ENCODE measurements at places on chromosomes 7 and 10.

DNA sequence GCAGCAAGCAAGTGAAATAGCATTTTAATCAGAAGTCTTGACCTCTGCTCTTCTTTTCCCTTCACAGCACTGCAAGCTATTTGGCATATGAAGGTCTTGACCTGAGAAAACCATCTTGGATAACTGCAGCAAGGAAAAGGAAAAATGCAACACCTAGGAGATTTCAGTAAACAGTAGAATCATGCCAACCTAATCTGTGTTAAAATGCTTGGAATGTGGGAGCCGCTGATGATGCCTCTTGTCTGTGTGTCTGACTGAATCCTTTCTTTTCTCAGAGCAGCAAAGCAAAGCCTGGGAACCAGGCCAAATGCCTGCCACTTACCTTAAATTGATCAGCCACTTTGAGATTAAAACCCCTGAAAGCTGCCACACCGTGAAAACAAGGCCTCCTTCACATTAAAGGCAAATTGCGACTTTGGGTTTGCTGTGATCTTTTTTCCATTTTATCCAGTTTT, 80.4 kb upstream of the CDK6 start:
- no peak for DNase-seq

DNA sequence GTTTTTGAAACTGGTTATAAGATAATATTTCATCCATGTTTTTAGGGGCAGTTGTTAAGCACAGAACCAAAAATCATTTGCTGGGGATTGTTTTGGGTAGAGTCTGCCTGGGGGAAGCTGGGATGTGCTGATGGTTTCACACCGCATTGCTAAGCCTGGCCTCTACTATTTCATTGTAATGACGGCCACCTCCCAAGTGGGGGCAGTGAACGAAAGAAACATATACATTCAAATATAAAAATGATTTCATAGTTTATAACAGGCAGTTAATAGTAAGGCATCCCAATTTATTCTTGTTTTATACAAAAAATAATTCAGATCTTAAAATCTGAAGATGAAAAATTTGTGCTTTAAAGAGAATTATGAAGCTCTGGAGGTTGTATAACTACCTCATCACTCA, 750.8 kb downstream of the REEP3 start:
- DNase-seq, result no peak

- no peak for DNase-seq
Observed at GRCh38 chr10:52446391-52446790, 132.3 kb downstream of the DKK1 start.

DNA sequence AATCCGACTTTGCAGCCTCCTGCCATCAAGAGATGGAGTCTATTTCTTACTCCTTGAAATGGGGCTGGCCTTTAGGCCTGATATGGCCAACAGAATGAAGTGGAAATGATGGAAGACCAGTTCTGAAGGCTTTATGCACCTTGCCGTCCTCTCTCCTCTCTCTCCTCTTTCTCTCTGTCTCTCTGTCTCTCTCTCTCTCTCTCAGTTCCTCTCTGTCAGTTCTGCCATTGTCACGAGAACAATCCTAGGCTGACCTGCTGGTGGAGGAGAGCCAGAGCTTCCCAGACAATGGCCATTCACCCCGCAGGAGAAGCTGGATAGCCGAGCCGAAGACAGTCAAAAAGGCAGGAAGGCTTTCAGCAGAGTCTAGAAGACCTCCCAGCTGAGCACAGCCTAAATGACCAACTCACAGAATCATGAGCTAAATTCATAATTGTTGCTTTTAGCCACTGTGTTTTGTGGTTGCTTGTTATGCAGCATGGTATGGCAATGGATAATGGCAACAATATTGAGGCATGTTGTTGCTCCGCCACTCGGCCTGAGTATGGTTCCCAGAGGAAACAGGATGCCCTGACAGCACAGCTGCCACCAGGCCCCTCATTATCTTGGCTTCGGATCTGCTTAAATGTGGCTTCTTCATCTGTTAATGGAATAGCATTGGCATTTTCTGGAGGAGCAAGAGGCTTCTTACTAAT, 35.5 kb downstream of the FRMPD2 start:
- no peak for DNase-seq

DNA sequence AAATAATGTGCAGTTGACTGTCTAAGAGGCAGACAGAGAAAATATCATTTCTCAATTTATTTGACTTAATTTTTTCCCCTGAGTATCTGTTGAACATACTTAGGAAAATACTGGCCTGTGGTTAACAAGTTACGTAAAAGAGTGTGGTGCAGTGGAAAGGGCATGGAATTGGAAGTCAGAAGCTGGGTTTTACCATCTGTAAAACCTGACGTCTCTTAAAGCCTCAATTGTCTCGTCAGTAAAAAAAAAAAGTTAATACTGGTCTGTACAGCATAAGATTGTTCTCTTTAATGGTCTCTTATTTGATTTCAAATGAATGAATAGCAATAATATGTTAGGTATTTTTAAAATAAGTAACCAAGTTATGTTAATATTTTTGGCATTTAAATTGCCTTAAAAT, 67.8 kb downstream of the PHTF2 start:
- DNase-seq, result no peak

GRCh38 chr7:11298220-11298619, 324.5 kb downstream of the PHF14 start:
- peak; percentile 85 for DNase-seq

GRCh38 chr10:89549510-89549909, 14.1 kb upstream of the SLC16A12 start:
- no peak for DNase-seq

GRCh38 chr10:22505911-22506685, 160.8 kb downstream of the SPAG6 start:
- no peak for DNase-seq

GRCh38 chr10:11573497-11573896, 38.0 kb downstream of the USP6NL start:
- DNase-seq, result no peak

DNA sequence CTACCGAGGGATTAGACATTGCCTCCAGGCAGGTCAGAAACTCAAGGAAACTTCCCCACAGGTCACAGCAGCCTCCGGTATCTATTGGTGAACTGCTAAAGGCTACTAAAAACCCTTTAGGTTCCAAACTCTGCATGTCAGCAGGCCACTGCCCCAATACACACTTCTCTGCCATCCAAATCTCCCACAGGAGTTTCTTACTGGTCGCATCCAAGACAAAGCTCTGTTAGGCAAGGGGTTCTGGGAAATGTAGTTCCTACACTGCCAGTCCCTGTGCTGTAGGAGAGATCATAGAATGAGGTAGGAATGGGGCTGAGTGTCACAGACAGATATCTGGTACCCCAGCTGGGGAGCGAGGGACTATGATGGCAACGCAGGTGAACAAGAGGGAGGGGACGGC, 757.0 kb upstream of the C7orf33 start:
- no peak for DNase-seq

DNA sequence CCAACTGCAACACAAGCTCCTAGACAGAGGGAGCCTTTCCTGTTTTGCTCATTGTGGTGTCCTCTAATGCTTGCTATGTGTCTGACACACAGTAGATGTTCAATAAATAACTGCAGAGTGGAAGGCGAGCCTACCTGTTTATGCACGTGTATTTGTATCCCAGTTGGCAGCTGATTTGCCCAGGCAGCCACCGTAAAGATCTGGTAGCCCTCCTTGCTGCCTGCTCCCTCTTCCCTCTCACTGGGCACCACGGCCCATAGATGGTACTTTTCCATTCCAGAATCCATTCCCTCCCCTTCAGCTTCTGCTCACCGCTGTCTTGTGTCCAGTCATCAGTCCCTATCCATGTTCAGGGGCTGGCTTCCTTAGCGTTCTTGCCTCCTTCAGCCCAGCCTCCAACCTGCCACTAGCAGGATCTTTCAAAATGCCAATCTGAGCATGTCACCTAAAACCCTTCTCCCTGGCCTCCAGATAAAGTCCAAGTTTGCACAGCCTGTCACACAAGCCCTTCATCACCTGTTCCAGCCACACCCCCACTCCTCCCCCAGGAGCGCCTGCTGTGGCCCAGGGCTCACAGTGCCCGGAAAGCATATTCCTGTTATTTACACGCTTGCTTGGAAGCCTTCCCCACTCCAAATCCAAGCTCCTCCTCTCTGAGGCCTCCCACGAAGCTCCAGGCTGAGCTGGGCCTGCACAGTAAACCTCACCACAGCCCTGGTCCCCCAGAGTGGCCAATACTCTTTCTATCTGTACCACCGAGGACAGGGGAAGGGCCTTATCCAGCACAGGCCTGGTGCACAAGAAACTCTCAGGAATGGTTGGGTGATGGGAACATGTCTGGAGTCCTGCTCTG, 21.0 kb downstream of the ZCCHC24 start:
- DNase-seq, result no peak

DNA sequence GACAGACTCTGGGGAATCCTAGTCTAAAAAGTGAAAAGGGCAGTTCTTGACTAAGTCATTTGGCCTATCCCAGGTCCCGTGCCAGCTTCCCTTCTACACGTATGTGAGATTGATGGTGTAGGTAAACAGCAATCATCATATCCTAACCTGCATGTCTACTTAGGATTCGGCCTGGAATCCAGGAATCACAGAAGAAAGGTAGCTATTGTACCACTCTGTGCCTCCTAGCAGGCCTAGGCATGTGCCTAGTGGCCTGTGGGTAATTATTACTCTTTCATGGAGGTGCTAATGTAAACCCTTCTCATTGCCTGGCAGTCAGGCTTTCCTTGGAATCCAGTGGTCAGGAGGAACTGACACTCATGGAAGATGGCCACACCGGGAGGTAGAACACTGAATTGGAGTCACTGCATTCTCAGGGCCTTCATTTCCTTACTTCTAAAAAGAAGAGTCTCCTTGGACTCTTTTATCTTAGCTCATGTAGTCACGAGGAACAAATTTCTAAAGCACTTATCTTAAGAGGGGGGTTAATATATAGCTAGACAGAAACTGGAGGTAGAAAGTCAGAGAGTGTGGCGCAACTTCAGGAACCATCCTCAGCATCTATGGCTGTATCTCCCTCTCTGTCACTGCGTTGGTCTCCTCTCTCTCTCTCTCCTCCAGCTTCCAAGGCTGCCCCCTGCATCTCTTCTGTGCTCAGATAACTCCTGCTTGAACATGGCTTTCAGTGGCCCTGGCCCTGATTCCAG, 122.5 kb downstream of the C1GALT1 start:
- no peak for DNase-seq

- DNase-seq, result no peak
Observed at GRCh38 chr10:121043124-121043849, 192.1 kb downstream of the WDR11 start.

- no peak for DNase-seq
Observed at GRCh38 chr7:69067397-69067796, 530.9 kb upstream of the AUTS2 start.

DNA sequence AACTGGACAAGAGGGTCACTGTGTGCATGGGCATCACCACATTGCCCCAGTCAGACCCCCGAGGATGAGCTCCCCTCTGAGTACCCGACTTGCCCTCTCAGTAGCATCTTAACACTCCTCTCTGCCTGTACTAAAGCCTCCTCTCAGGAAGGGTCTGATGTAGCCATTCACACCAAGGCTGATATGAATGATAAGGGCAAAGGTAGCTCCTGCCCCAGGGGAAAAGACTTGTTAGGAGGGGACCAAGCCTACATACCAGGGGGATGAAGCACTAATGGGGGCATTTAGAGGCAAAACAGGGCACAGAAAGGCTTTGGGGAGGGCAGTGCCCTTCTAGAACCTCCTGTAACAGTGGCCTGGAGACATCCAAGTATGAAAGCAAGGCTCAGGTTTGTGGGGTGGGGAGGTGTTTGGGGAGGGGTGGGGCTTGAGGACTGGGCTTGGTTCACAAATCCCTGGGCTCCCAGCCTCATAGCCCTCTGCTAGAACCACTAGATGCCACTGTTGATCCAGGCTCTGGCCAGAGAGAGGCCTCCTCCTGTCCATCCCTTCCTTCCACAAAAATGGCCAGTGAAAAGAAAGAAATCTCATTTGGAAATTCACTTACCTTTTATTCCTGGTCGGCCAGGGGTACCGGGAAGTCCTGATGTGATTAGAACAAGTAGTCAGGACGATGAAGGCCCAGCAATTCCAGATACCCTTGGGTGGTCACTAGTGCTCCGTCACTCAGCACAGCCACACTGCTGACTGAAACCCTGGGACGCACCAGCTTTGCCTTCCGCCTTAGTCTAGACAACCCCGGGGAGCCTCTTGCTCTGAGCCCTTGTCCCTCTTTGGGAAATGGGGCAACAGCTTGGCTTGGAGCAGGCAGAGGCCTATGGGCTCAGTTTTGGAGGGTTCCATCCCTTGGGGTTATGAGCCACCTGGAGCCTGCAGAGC, 40.3 kb downstream of the COL17A1 start:
- DNase-seq, result no peak

GRCh38 chr10:92064506-92064905, 140.9 kb downstream of the BTAF1 start:
- no peak for DNase-seq

DNA sequence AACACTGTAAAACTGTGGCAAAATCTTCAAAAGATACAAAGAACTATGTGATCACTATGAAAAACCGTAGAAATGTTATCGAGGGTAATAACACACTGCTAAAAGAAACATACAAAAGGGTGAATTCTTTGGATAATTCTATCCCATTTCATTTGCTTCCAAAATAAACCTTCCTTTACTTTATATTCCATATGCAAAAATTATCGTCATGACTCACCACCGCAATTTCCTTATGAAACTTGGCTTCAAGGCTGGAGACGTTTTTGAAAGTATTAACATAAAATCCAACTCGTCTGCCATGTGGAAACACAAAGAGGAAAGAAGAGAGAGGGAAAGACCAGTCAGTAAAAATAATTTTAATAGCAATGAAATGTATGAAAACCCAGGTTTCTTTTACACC, 165.2 kb downstream of the AMPH start:
- DNase-seq, result no peak

GRCh38 chr10:33631991-33632390, 297.5 kb upstream of the NRP1 start:
- DNase-seq, result no peak

DNA sequence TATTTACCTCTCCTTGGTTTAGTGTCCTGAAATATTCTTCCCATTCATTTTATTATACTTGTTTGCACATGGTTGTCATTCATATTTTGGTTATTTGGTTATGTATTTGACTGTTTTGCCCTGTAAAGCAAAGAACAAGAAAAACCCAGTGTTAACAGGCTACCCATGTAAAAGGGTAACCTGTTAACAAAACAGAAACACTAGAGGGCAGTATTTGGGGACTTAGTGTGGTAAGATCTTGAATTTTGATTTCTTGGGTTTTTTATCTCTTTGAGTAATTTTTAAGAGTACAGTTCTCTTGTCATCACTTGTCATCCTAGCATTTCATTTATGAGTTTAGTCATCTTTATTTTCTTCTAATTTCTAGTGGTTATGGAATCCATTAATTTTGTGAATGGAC, 51.3 kb downstream of the POLL start:
- DNase-seq, result no peak

DNA sequence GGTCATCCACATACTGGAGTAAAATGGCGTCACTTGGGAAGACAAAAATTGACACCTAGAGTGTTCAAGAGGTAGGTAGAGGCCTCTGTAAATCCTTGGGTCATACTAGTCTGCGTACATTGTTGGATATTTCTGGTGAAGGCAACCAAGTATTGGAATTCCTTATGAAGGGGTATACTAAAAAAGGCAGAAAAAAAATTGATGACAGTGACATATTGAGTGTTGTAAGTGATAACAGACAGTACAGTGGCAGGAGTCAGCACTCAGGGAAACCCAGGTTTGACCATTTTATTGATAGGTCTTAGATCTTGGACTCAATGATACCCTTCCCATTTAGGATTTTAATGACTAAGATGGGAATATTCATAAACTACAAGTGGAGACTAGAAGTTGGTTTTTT, 359.1 kb upstream of the VSTM2A start:
- DNase-seq, result no peak

Data from NCI-H2171 (cell line).